H54 (cell line): ENCODE measurements at places on chromosomes 6 and 20.

DNA sequence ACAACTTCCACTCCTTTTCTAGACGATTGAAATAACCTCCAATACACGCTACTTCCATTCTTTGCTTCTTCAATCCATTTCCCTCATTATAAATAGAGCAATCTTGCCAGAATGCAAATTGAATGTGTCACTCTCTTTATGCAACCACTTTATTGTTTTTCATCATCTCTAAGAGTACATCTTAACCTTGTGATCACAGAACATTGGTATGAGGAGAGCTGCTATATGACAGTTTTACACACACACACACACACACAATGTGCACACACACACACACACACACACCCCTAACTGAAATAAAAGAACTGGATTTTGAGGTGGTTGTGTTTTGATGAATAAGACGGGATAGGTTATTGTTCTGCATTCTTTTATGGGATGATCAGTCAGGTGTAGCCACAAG lies 187.0 kb downstream of the HDGFL1 start:
- DNase-seq, result no peak

- DNase-seq, result no peak
Measured at GRCh38 chr6:19880066-19880465, 42.9 kb downstream of the ID4 start.

DNA sequence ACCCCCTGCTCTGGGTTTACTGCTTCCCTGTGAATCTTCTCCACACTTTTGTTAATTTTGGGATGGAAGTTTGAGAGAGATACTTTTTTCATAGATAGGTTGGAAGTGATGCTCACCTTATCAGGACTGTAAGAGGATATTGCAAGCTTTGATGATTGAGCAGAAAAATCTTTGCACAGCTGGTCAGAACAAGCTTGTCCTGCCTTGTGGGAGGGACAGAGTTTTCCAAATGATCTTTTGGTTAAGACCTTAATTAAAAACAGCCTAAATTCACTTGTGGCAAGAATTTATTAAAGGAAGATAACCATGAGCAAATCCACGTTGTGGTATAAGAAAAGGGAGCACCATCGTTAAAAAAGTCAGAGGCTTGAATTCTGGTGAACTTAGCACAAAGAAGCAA lies 32.2 kb downstream of the E2F3 start:
- no peak for DNase-seq

DNA sequence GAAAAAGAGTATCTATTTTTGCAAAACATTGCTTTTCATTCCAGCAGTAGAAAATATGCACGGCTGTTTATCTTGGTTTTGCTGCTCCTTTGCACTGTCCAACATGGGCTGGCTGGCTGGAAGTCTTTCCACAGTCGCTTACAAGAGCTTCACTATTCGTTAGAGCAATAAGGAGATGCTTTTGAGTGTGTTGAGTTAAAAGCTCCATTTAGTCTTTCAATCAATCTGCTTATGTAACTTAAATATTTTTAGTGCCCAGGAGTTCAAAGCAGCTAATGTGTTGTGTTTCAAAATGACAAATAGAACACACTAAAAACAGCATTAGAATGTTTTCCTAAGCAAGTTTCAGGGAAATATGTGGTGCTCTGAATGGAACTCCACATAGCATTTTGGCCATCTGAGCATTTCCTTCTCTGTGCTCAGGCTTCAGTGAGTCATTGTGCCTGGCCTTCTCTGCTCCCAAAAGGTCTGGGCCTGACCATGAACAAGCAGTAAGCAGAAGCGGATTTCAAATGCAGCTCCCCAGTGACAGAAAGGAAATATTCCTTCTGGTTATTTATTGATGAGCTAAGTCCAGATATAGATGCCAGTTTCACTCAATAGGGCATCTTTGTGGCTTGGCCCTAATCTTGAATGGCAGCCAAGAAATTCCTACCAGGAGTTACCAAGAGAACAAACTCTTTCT lies 580.3 kb downstream of the TENT5A start:
- DNase-seq, result no peak

GRCh38 chr6:87281426-87281825 lies 41.0 kb upstream of the SMIM8 start:
- DNase-seq, result no peak
